ENCODE measurements at places on chromosomes 2 and 18. TPM values are rescaled to one million over a fixed set of nuclear protein-coding genes. Genes with fewer than 3 reads are reported as not detected.
A peak's percentile ranks its signal among the peaks of the same experiment; 100 is the strongest.

Gene CD8B2
- total RNA-seq = not detected

- peak overlapping the region; percentile 66 for H3K27ac ChIP-seq
- peaks cover 27% of the 10 kb centered on the region for H3K4me1 ChIP-seq
- peaks cover 2% of the 10 kb centered on the region for H3K36me3 ChIP-seq
These were observed 629 bp downstream of the PRELID3A start for GRCh38 chr18:12408247-12408869.

Gene CHRND
- not detected for total RNA-seq

GRCh38 chr18:8792688-8793316 is 87.4 kb downstream of the MTCL1 start:
- no peaks in the 10 kb centered on the region for H3K36me3 ChIP-seq
- no peaks in the 10 kb centered on the region for H3K27me3 ChIP-seq
- H3K27ac ChIP-seq = no peak overlapping the region
- H3K4me3 ChIP-seq = no peak overlapping the region
- peaks cover 16% of the 10 kb centered on the region for H3K4me1 ChIP-seq

GRCh38 chr18:837922-838321 is 25.9 kb upstream of the YES1 start:
- H3K27ac ChIP-seq = no peak overlapping the region
- H3K36me3 ChIP-seq = no peaks in the 10 kb centered on the region
- peaks cover 10% of the 10 kb centered on the region for H3K4me1 ChIP-seq
- H3K27me3 ChIP-seq = peaks cover 19% of the 10 kb centered on the region
